ENCODE measurements at places on chromosomes 16 and 17.

DNA sequence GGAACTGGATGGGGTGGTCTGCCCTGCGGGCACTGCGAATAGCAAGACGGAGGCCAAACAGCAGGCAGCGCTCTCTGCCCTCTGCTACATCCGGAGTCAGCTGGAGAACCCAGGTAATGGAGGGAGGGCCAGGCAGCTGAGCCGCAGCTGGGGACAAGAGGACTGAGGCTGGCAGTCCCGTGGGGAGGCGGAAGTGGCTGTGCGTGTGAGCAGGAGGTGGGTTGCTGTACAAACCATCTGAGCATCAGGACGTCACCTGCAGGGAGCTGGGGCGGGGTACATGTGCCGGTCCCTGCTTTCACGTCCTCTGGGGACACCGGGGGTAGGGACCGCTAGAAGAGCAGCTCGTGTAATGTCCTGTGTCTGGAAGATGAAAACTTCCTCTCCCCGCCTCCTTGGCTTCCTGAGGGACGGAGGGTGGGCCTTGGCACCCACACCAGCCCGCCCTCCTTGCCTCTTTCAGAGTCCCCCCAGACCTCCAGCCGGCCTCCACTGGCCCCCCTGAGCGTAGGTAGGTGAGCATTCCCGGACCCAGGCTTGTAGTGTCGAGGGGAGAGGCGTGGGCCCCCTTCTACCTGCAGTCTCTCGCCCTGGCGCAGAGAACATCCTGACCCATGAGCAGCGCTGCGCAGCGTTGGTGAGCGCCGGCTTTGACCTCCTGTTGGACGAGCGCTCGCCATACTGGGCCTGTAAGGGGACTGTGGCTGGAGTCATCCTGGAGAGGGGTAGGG lies 3.7 kb downstream of the ADAD2 start:
- DNase-seq: no peak

DNA sequence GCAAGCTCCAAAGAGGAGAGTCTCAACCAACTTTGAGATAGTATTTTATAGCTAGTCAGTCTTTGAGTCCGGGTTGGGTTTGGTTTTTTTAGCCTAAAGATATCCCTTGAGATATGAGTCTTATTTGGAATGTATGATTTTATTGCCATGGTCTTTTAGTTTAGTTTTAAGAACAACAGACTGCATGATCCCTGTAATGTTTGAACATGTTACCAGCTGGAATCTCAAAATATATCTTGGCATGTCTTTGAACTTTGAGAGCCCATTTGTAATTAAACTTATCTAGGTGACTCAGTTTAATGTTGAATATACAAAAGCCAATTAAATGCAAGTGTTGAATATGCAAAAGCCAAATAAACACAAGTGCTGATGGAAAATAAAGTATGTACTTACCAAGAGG lies 100.6 kb downstream of the TANGO6 start:
- DNase-seq: no peak

- no peak for DNase-seq
Measured at GRCh38 chr16:51710905-51711563, 560.0 kb upstream of the SALL1 start.

GRCh38 chr17:48386826-48387225 lies 43.2 kb downstream of the SKAP1 start:
- DNase-seq: no peak

GRCh38 chr16:86344881-86345280 lies 165.4 kb upstream of the FOXF1 start:
- no peak for DNase-seq

GRCh38 chr17:78127239-78127887 lies 1.2 kb downstream of the TMC6 start:
- DNase-seq: no peak

GRCh38 chr16:27483088-27483437 lies 66.7 kb downstream of the GTF3C1 start:
- DNase-seq: no peak

DNA sequence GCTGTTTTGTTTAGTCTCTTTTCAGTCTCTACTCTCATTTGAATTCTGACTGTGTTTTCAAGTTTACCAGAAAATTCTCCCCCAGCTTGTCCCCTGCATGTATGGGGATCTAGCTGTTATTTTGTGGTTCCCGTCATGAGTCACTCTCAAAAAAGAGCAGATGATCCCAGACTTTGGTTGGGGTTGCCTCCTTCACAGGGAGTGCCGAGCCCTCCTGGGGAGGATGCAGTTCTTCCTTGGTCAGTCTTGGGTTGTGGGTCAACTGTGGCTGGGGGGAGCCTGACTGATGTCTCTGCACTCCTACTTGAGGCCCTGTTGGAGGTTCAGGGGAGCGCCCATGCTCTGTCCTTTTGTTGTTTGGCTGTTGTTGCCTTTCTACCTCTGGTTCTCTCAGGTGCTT lies 37.7 kb downstream of the EPN2 start:
- DNase-seq: no peak

DNA sequence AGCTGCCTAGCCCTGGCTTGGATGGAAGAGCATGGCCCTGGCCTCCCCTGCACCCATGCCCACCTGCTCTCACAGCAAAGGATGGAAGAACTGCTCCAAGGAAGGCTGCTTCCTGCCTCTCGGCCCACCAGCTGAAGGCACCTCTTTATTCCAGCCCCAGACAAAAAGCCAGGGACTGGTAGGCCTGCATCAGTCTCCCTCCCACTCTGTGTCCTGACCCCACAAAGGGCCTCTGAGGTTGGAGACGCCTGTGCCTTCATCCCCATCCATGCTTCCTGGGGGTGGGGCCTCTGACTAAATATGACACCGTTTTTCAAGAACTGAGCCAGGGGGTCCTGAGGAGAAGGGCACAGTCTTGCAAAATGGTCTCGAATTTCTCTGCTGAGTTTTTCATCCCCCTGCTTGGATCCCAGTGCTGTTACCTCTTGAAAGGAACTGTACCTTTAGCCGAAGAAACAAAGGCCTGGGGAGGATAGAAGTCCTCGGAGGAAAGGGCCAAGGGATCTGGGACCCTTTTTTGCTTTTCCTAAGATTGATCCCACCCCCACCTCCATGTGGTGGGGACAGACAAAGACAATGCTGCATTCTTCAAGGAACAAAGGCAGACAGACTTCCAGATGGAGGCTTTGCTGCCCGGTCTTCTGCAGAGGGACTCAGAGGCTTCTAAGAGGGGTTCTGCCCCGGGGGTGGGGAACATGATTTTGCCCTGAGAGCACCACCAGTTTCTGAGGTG lies 5.2 kb downstream of the C17orf50 start:
- no peak for DNase-seq

- no peak for DNase-seq
Measured at GRCh38 chr16:14110728-14111251, 39.7 kb downstream of the MRTFB start.

DNA sequence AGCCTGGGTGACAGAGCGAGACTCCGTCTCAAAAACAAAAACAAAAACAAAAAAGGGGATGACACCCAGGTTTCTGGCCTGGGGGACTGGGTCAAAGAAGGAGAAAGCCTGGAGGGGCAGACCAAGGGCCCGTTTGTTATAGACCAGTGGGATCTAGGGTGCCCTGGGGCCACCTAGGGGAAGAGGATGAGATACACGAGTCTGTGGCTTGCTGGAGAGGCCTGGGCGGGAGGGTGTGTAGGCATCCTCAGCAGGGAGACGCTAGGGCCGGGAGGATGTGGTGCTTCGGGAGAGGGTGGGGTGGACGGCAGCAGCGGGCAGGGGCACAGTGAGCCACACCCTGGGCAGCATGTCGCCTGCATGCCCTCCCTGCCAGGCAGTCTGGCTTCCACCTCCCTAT lies 17.1 kb upstream of the CRK start:
- DNase-seq: peak; percentile 66

DNA sequence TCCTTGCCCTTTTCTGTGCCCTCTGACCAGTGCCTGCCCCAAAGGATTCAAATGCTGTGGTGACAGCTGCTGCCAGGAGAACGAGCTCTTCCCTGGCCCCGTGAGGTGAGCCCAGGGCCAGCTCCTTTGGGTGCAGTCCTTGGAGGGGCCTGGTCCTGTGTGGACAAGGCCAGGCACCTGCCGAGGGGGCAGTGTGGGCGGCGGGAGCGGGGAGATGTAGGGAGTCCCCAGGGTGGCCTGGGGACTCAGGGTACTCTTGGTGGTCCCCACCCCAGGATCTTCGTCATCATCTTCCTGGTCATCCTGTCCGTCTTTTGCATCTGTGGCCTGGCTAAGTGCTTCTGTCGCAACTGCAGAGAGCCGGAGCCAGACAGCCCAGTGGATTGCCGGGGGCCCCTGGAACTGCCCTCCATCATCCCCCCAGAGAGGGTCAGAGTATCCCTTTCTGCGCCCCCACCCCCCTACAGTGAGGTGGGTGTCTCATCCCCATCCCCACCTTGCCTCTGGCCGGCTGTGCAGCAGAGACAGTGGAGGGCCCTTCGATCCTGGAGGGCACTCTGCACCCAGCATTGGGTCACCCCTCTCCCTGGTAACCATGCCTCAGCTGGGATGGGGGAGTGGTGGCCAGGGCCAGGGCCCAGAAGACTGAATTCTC lies 4.4 kb downstream of the TMEM92 start:
- no peak for DNase-seq

Measured in HuH-7 (cell line).